Activated CD8-positive, alpha-beta T cell treated with anti-CD3 and anti-CD28 coated beads, Interleukin-2, amount 10 ng/mL, durations not matched to agents 7 days and 5 days (primary cell): ENCODE measurements at places on chromosomes 16 and 17. TPM values are rescaled to one million over a fixed set of nuclear protein-coding genes. Genes with fewer than 3 reads are reported as not detected.

MAP3K14 gene
- total RNA-seq: 23.8 TPM

GRCh38 chr16:79037521-79038373, 562.8 kb downstream of the MAF start:
- DNase-seq: no peak

- no peak for DNase-seq
These were observed 62.7 kb downstream of the TEX2 start for GRCh38 chr17:64200080-64201032.

- DNase-seq: peak; percentile 70
These were observed 9.0 kb downstream of the TMEM98 start for GRCh38 chr17:32936894-32937500.

HS3ST3A1 gene
- not detected for total RNA-seq

APOBR gene
- total RNA-seq: 33.2 TPM

DNA sequence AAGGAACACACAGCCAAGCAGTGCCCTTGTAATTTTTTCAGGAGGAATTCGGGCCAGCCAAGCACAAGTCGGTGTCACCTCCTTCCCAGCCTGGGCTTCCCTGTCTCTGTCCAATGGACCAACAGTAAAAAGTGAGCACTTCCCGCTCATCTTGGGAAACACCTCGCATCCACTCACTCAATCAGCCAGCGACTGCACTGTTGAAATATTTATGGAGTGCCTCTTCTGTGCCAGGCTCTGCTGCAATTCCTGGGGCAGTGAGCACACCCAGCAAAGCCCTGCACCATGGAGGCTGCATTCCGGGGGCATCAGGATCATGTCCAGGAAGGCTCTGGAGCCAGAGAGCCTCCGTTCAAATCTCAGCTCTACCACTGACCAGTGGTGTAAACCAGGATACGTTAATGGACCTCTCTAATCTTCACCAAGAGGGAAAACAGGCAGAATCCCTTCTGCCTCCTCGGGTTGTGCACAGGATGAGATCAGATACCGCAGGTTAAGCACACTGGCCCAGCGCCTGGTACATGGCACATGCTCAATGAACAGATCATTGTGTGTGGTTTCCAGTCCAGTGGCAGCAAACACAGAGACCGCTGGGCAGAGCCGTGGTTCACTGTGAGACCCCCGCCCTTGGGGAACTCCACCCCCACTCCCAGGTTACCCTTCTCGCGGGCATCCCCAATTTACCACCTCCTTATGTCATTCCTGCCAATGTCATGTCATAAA, 194.3 kb downstream of the ZNF423 start:
- no peak for DNase-seq

- peak; percentile 73 for DNase-seq
These were observed 24.8 kb downstream of the CCR7 start for GRCh38 chr17:40540448-40540847.

OR1F1 gene
- not detected for total RNA-seq

RAMP2 gene
- total RNA-seq: not detected

DNA sequence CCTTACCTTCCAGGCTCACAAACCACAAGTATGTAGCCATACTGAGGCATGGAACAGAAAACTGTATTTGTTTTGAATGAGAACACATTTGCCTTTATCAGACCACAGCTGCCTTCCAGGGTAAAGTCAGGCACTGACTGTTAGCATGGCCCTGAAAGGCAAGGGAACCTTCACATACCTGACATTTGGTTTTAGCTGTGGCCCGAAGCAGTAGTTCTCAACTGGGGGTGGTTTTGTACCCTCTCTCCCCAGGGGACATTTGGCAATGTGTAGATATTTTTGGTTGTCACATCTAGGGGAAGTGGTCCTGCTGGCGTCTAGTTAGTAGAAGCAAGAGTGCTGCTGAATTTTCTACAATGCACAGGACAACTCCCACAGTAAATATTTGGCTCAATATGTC, 9.2 kb downstream of the HERPUD1 start:
- no peak for DNase-seq

DNA sequence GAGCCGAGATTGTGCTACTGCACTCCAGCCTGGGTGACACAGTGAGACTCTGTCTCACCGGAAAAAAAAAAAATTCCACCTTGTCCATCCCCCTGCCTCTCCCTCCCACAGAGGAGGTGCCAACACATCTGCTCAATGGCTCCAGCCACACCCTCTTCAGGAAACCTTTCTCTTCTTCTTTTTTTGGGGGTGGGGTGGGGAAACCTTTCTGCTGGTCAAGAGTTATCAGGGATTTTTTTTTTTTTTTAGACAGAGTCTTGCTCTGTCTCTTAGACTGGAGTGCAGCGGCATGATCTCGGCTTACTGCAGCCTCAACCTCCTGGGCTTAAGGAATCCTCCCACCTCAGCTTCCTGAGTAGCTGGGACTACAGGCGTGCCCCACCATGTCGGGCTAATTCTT, 18.7 kb downstream of the TNS4 start:
- no peak for DNase-seq

ARL5C gene
- total RNA-seq: not detected

GRCh38 chr17:33019161-33019890, 27.7 kb downstream of the SPACA3 start:
- DNase-seq: no peak

PSMC3IP gene
- total RNA-seq: 19.2 TPM

- no peak for DNase-seq
These were observed 13.8 kb upstream of the SP6 start for GRCh38 chr17:47864791-47865216.

- DNase-seq: no peak
These were observed 124.2 kb downstream of the PARN start for GRCh38 chr16:14505846-14506245.

ZNF23 gene
- total RNA-seq: 7.9 TPM

TBC1D3D gene
- 0.23 TPM for total RNA-seq

DNA sequence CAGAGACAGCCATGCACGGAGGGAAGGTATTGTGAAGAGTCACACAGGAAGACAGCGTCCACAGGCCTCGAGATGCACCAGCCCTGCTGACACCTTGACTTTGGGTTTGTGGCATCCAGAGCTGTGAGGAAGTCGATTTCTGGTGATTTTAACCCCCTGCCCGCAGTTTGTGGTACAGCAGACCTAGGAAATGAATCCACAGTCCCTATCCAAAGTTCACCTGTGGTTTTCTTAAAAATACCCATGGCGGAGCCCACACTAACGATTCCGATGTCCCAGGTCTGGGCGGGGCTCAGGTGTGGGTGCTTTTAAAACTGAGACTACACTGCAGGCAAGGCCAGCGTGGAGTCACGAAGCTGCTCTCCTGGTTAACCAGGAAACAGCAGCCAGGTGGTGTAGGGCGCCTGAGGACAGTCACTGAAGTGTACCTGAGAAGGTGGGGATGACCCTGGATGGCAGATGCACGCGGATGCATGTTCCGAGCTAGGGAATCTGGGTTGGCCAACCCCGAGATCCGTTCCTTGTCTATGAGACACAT, 14.4 kb upstream of the MEAK7 start:
- DNase-seq: peak; percentile 94

CCP110 gene
- 36.7 TPM for total RNA-seq

- DNase-seq: peak; percentile 67
These were observed 1.2 kb downstream of the CDT1 start for GRCh38 chr16:88804552-88805339.

GRCh38 chr16:51053775-51054174, 97.3 kb downstream of the SALL1 start:
- no peak for DNase-seq

PIPOX gene
- total RNA-seq: 1.5 TPM

DNA sequence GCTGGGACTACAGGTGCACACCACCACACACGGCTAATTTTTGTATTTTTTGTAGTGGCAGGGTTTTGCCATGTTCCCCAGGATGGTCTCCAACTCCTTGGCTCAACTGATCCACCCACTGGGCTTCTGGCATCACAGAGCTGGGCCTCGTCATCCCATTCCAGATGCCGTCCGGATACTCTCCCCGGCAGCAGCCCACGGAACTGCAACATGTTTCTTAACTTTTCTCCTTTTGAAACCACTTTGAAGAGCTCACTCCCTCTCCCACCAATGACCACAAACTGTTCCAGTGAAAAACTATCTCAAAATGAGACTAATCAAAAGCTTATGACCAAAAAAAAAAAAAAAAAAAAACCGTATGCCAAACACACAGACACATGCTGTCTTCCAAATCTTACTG, 17.6 kb downstream of the PEMT start:
- DNase-seq: no peak

GRCh38 chr16:78628461-78629045, 529.1 kb downstream of the WWOX start:
- DNase-seq: no peak

DNA sequence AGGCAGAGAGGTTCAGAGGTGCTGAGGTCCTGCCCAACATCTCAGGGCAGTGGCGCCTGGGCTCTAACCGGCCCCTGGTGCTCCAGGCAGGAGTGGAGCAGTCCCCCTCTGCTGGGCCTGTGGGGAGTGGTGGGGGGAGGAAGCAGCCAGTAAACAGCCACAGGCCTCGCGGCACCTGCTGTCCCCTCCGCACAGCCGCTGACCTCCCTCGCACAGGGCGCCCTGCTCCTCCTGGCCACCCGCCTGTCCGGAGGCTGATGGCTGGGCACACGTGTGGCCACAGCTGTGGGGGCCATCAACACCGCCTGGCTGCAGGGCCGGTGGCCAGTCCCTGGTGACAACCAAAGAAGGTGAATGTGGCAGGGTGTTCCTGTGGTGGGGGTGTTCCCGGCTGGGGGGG, 36.8 kb upstream of the PABPN1L start:
- DNase-seq: no peak

IL34 gene
- 0.13 TPM for total RNA-seq

CHRNB1 gene
- total RNA-seq: 15.7 TPM

HEATR9 gene
- 1.1 TPM for total RNA-seq

DNA sequence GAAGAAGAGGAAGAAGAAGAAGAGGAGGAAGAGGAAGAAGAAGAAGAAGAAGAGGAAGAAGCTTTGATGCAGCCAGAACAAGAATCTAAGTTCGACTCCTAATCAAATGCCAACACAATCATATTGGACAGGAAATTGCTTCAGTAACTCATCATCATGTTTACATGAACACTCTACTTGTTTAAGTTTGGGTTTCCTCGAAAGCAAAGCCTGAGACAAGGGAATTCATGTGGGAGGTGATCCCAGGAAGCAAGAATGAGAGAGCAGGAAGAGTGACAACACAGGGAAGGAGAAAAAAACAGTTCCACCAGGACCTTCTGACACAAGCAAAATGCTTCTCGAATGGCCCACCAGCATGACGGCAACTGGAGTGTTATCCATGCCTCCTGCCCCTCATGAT, 279.0 kb downstream of the PMP22 start:
- no peak for DNase-seq

OR3A3 gene
- not detected for total RNA-seq

- no peak for DNase-seq
These were observed 957.6 kb upstream of the SOX9 start for GRCh38 chr17:71163121-71163812.

TPSD1 gene
- total RNA-seq: not detected

GRCh38 chr16:49278944-49279725, 2.5 kb downstream of the CBLN1 start:
- no peak for DNase-seq

TLCD2 gene
- total RNA-seq: 0.13 TPM

GRCh38 chr17:58279016-58279711, 1.6 kb downstream of the MPO start:
- no peak for DNase-seq

DNA sequence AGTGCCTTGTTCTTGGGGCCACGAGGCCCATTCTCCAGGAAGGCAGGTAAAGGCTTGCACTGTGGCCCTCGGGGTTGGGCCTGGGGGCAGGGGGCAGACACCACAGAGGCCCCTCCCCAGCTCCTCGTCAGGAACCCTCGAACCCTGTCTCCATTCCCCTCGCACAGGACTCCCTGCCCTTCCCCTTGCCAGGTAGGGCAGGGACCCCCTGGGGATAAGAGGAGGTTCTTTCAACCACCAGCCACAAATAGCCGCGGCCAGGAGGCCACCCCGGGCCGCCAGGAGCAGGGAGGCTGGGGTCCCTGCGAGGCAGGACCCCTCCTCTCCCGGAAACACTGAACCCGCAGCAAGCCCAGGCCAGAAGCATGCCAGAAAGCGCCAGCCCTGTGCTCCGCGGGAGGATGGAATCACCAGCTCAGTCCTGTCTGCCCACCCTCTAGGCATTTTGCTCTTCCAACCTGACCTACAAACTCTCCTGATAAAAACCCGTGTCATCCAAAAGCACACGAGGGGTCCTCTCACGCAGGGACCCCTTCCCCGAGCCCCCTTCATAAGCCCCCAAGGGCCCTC, 45.6 kb downstream of the SLC47A1 start:
- DNase-seq: no peak

- DNase-seq: no peak
These were observed 5.5 kb downstream of the USP32 start for GRCh38 chr17:60386147-60387058.

DNA sequence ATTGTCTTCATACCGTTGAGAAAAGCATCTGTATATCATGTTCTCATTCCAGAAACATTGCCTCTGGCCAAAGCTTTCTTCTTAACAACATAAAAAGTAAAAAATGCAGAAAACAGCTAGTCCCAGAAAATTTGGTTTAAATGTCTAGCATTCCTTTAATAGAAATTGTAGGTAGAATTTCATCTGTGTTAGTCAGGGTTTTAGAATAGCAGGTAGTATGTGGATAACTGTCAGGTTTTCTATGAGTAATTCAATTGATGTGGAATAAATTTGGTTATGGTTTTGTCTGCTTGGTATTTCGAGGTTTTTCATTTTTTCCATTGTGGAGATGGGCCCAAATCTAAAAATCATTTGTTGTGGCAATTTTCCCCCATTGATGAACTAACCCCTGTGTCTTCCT, 616.7 kb downstream of the KCNJ2 start:
- DNase-seq: no peak

GRCh38 chr17:16371742-16372141, 9.1 kb upstream of the UBB start:
- DNase-seq: no peak

DNA sequence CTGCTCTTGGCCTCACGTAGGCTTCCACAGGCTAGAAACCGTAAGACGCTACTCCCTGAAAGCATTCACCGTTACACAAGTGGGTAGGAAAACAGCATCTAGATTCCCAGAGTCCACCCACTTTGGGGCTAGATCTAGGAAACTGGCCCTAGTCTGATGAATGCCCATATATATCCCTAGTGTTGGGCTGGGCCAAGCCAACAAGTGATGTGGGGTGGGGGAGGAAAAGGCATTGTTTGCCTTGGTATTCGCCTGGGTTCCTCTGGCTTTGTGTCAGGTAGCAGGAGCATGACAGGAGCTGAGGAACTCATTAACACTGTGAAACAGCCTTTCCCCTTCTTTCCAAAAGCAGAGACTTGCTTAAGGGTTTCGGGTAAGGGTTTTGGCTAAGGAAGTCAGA, 112.4 kb downstream of the SMG6 start:
- DNase-seq: no peak
